ENCODE measurements at places on chromosomes 5 and 9. TPM values are rescaled to one million over a fixed set of nuclear protein-coding genes. Genes with fewer than 3 reads are reported as not detected.

DNA sequence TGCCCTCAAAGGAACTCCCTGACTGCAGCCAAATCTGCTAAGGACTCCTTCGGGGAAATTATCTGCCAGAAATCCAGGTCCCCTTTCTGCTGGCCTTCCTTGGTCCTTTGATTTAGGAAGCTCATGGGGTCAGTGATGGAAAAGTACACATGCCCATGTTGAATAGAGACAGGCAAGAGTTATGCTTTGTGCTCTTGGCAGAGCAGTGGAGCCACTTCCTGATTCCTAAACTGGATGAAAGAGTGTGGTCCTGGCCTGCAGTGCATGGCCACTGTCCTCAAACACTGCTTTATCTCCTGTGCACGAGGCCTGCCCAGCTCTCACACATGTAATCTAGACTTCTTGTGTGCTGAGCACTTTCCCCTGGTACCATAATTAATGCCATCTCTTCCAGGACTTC lies 2.0 kb upstream of the EBF1 start:
- no peak for DNase-seq

- no peak for DNase-seq
Observed at GRCh38 chr5:143796125-143796524, 15.8 kb upstream of the HMHB1 start.

GRCh38 chr9:33372900-33373299 lies 29.5 kb downstream of the AQP7 start:
- DNase-seq = no peak

DNA sequence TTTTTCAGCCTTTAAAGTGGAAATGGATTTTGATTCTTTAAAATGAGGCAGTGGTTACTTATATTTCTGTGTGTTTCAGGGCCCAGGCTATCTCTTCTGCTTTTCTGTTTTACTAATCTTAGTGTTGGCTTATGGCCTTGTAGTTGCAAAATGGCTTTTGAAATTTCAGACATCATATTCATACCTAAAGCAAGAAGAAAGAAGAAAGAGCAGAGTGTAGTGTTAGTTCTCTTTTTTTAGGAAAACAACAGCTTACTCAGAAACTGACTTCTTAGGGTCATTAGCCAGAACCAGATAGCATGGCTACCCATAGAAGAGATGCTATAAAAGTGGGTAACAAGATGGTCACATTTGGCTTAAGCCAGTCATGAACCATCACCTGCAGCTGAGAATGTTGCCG lies 20.9 kb downstream of the ZBED3 start:
- no peak for DNase-seq

The PSAT1 gene
- 1.8 TPM for total RNA-seq
